Activated CD8-positive, alpha-beta memory T cell treated with anti-CD3 and anti-CD28 coated beads for 48 hours (primary cell): ENCODE measurements at places on chromosomes 12 and 14.

DNA sequence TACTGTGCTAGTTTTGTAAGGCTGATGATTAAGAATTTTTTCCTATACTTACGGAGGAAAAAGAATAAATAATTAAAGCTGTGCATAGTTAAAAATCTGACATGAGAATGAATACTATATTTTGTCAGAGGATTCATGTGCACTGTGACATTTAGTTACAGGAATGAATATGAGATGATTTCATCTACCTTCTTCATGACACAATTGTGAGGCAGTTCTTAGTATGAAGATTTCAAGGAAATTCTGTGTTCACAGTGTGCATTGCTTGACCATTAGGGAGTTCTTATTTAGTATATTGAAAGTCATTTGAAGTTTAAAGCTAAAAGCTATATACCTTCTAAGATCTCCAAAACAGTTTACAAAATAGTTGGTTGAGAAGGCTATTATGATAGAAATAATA lies 70.1 kb downstream of the ATF7IP start:
- no peak for DNase-seq

DNA sequence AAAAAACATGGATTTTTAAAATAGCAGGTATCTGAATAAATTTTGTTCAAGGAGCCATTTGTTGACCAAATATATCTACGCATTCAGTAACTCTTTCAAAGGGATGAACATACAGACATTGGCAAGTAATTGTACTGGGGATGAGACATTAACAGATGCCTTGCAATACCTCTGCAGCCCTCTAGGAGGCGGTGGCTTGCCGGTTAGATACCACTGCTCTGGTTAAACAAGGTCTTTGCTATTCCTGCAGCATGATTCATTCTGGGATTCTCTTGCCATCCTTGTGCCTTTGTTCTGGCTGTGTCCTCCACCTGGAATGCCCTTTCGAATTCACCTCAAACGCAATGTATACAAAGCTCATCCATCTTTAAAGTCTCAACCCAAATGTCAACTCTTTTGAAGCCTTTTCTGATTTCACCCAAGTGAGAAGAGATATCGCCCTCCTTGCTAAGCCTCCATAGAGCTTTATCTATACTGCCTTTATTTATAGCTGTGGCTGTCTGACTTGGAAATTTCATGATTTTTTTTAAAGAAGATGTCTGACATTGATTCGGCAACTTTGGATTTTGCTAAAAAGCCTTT lies 131.0 kb upstream of the SRRM4 start:
- DNase-seq: no peak

DNA sequence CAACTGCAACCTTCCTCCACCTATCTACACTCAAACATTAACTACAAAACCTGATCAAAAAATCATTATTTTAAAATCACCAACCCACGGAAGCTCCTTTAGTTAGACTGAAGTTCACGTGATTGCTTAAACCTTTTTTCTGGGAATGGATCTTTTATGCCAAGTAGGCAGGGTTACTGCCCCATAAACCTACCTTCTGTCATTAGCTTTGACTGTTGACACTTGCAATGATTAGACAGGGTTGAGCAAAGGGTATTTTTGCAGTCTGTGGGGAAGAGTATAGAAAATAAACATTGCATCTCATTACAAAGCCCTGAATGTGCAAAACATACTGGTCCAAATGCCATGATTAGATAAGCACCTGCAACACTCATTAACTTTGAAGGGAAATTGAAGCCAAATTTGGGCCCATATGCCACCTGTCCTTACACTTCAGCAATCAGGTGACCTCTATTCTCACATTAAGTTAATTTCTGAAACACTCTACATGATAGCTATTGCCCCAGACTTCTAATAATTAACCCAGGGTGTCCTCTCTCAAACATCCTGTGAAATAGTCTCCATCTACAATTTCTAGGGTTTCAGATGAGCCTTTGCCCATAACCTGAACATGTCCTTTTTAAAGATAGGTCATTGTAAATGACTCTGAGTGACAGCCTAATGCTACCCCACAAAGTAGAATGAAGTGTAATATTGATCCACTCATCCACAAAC lies 156.0 kb upstream of the PLEKHG7 start:
- DNase-seq: no peak

GRCh38 chr12:124170760-124171159 lies 124.1 kb upstream of the RFLNA start:
- no peak for DNase-seq

DNA sequence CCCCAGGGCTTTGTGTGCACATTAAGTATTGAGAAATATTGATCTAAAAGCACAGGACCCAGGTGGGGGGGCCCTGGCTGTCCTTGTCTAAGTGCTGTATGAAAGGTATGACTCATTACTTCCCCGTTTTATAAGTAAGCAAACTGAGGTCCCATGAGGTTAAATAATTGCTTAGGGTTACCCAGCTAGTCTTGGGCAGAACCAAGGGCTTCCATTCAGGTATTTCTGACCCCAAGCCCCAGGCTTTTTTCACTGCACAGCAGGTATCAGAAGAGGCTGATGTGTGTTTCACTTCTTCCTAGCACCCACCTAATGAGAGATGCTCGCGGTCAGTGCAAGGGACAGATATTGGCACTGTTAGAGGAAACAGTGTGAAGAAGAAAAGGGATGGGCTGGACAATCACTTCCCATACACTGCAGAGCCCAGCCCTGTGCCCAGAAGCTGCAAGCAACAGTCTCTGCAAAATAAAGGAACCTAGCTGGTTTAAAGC lies 4.7 kb upstream of the TC2N start:
- DNase-seq: no peak

DNA sequence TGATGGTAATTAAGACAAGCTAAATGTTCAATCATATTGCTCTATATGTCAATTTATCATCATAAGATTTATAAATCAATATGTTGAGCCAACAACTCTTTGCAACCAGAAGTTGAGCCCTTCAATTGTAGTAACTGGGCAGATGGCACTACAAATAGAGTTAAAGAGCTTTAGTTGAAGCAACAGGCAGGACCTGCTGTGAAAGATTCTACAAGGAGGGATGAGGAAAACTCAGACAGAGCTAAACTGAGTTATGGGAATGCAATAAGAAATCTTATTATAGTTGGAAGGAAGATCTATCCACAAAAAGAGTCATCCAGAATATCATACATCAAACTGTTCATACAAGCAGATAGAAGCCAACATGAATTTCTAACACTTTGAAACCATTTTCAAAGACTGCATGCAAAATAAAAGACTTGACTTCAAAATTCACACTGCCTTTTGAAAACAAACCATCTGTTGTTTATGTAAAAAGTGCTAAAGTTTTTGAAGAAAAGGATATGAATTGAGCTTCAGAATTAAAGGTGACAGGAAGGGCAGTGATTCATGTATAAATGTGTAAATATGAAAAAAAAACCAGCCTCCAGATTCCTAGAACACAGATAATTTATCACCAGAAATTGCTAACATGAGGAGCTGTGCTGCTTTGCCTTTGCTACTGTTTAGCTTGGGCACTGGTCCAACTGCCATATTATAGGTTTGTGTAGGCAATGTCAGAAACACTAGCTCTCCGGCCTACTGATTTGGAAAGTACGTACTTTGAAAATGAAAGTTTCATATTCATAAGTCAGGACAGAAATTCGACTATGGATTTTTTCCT lies 133.2 kb downstream of the SLC35F4 start:
- DNase-seq: no peak

DNA sequence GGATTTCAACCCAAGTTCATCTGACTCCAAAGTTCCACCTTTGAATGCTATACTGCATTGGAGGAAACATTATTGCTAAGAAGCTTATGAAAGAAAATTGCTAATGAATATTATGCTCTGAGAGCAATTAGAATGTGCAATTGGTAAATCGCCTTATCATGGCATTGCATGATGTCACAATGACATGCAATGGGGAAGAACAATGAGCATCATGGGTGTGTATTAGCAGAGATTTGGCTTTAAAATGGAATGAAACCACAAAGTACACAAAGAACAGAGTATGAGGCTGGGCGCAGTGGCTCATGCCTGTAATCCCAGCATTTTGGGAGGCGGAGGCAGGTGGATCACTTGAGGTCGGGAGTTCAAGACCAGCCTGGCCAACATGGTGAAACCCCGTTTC lies 34.7 kb downstream of the FOS start:
- no peak for DNase-seq

- no peak for DNase-seq
These were observed 72.0 kb upstream of the TBX5 start for GRCh38 chr12:114477989-114478395.

DNA sequence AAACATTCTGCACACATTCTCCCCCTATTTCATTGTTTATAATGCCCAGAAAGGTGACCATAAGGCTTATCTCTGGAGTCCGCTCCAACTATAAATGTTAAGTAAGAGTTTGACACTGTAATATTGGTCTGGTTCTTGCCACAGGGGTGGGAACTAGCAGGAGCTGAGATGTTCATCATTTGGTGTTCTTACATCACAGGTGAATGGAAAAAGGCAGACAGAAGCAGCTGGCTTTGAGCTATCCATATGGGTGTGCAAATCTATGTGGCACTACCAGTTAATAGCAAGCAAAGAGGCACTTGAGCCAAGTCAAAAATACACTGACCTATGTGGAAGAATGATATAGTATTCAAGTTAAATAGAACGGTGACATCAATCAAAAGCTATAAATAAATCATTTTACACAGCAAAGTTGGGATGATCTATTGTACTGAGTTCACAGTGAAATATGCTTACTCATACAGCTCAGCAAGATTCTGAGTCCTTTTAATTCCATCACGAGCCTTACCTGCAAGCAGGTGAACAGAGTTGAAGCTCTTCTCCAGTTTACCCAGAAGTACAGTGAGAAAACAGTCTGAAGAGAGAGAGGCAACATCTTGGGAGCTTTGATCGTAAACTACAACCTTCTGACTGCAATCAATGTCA lies 43.2 kb downstream of the DUSP16 start:
- DNase-seq: no peak

GRCh38 chr12:6374786-6375160 lies 590 bp downstream of the SCNN1A start:
- DNase-seq: no peak

GRCh38 chr12:55633151-55633550 lies 3.5 kb upstream of the OR10P1 start:
- DNase-seq: no peak

DNA sequence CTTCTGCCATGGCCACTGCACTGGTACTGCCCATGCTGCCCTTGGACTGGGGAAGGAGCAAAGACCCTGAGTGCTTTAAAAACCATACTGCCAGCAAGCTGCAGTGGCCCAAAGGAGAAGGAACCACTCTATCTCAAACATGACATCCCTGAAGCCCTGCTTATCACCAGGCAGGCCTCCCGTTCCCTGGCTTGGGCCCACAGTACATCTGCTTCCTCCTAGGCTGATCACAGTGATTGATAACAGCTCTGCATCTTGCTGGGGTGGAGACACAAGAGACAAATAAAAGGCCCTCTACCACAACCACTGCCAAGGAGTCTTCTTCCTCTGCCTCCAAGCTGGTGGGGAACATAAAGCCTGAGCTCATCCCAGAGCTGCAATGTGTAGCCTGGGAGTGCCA lies 567.5 kb downstream of the TRHDE start:
- DNase-seq: no peak

DNA sequence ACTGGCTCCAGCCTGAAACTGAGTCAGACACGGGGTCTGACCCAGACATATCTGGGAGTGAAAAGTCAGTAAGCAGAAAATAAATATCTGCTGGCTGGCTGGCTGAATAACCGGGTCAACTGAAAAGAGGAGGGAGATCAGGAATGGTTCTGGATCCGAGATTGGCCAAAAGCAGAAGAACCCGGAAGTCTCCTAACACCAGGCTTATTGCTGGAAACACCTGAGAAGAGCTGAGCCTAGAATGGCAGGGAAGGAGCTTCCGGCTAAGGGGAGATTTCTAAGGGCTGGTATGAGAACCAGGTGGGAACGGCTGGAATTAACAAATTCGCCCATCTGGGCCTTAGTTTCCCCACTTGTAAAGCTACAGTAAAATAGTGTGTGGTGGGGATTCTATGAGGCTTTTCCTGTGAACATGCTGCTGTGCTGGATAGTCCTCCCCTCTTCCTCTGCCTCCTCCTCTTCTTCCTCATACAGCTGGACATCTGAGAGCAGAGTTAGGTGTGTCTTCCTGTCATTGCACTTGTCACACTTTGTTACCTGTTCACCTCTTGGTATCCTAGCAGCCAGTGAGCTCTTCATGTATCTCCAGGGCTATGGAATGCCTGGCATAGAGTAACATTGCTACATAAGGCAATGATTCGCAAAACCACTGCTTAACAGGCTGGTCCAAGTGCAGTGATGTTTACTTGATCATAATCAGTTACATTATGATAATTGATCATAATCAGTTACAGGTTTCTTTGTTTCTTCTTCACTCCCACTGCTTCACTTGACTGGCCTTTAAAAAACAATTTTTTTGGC lies 2.0 kb upstream of the SHMT2 start:
- DNase-seq: no peak

- no peak for DNase-seq
These were observed 9.4 kb downstream of the STON2 start for GRCh38 chr14:81390696-81391095.

GRCh38 chr12:106878804-106879203 lies 76.9 kb upstream of the TMEM263 start:
- DNase-seq: no peak

DNA sequence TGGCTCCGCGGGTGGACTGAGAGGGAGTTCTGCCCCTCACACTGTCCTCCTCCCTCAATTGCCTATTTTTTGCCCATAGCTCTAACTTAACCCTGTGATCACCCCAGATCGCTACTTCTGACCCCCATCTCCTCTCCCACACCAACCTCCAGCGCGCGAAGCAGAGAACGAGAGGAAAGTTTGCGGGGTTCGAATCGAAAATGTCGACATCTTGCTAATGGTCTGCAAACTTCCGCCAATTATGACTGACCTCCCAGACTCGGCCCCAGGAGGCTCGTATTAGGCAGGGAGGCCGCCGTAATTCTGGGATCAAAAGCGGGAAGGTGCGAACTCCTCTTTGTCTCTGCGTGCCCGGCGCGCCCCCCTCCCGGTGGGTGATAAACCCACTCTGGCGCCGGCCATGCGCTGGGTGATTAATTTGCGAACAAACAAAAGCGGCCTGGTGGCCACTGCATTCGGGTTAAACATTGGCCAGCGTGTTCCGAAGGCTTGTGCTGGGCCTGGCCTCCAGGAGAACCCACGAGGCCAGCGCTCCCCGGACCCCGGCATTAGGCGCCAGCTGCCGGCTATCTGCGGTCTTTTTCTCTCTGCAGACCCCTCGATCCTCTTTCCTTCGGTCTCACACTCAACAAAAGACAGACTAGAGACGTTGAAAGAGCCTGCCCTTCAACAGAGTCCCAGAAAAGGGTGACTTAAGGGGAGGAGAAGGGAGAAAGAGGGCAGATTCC lies 3.0 kb upstream of the TBX3 start:
- DNase-seq: no peak

DNA sequence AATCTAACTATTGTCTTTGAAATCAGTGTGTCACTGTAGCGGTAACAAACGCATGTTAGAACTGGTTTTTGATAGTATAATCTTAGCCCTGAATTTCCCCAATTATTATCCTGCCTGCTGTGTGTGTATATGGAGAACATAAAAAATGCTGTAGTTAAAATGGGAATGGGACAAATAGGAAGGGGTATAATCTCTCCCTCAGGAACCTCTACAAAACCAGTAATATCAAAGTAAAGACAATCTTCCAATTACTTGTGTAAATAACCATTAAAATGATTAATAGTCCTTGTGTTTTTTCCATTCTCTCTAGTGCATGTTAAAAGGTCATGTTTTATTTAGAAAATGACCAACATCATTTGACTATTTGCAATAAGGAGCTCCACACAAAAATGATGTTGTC lies 200.1 kb upstream of the TMTC1 start:
- DNase-seq: no peak
